Vagina (tissue), 2 donors: ENCODE measurements at places on chromosomes 4 and X. TPM values are rescaled to one million over a fixed set of nuclear protein-coding genes. Genes with fewer than 3 reads are reported as not detected.

The PAGE4 gene
- total RNA-seq: not detected

The FGF13 gene
- total RNA-seq: 3.2 TPM

The MGST2 gene
- 78.3 TPM for total RNA-seq

The IL2RG gene
- 4.2 TPM for total RNA-seq

The KLF8 gene
- total RNA-seq: 33.1 TPM

The CA5B gene
- total RNA-seq: 24.6 TPM

The CLIC2 gene
- 15.5 TPM for total RNA-seq

The CITED1 gene
- total RNA-seq: 2.7 TPM

The NWD2 gene
- 0.49 TPM for total RNA-seq
